ENCODE measurements at places on chromosomes 5 and 9.

GRCh38 chr9:80013891-80014290, 442.1 kb downstream of the TLE4 start:
- no peak for DNase-seq

DNA sequence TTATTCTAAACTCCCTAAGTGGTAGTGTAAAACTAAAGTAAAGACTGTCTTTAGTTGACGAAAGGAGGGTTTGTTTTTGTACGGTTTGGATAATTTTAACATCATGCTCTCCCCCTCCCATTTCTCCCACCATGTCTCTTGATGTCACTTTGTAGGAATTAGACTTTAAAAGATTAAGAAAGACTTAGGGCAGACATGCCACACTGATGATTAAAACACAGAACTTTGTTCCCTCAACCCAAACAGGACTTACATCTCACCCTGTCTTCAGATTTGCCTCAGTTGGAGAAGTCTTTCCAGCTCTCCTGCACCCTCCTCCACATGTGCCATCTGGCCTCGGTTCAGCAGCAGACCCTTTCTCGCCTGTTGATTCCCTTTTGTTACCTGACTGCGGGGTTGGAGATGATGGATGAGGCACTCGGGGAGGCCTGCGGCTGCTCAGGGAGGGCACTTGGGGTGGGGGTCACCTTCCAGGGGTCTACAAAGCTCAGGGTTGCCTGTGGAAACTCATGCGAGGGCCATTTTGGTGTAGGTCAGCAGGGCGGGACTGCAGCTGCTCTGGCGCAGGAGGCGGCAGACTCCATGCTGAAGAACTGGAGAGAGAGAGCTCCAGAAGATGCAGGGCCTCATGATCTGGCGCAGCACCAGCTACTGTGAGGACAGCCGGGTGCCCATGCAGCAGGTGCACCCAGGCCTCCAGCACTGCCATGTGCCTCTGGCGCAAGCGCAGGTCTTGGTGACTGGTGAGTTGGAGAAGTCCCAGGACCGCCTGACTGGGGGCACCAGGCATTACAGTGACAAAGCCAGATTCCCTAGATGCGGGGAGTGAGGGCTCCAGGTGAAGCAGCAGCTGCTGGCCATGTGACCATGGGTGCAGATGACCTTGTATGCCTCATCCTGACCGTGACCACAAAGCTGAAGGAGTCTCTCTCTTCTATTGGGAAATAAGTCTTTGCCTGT, 24.5 kb upstream of the EXOC3 start:
- DNase-seq, result peak; percentile 54

GRCh38 chr5:17213938-17214337, 3.5 kb upstream of the BASP1 start:
- DNase-seq, result no peak

DNA sequence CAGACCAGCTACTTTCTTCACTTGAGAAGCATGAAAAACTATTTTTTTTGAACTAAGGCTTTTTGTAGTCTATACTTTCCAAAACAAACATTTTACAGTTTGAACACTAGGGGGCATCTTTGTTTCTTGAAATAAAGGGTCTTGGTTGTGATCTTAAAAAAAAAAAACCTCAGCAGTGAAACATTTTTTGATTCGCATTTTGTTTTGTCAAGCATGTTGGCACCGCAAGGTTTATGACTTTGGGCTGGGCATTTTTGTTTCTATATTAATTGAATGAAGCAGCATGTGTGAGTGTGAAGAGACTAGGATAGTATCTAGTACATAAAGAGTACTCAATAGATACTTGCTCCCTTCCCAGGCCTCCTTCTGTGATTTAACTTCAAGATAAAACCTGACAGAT, 31.6 kb upstream of the ACOT12 start:
- DNase-seq, result peak; percentile 24

DNA sequence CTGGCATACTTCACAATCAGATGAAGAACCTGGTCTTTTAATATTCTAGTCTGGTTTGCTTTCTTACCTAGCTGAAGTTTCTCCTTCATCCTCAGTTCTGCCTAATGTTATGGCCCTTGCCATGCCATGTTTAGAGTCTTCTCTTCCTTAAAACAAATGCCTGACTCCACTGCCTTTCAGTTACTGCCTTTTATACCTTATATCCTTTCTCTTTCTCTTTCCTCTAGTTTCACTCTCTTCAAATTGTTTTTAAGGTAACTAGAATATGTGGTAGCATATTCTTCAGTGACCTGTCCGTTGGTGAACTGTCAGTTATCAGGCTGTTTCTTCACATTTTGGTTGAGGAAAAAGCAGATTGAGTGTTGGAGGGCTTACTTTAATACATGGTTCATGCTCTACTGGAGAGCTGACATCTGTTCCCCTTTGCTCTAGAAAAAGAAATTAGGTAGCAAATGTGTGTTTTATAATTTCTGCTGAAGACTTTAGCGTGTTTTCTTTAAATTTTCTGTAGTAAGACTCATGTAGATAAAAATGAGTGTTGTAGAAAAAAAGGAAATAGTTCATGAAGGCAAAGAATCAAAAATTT, 103.8 kb downstream of the DMXL1 start:
- DNase-seq, result no peak

DNA sequence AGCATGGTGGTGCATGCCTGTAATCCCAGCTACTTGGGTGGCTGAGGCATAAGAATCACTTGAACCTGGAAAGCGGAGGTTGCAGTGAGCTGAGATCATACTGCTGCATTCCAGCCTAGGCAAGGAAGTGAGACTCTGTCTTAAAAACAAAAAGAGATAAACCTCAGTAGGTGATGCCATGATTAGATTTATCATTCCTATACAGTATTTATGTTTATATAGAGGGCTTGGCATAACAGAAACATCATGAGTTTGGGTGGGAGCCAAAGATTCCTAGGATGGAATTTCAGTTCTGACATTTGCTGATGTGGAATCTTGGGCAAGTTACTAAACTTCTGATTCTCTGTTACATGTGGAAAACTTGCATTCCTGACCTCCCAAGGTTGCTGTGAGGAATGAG, 22.3 kb downstream of the RFK start:
- no peak for DNase-seq

DNA sequence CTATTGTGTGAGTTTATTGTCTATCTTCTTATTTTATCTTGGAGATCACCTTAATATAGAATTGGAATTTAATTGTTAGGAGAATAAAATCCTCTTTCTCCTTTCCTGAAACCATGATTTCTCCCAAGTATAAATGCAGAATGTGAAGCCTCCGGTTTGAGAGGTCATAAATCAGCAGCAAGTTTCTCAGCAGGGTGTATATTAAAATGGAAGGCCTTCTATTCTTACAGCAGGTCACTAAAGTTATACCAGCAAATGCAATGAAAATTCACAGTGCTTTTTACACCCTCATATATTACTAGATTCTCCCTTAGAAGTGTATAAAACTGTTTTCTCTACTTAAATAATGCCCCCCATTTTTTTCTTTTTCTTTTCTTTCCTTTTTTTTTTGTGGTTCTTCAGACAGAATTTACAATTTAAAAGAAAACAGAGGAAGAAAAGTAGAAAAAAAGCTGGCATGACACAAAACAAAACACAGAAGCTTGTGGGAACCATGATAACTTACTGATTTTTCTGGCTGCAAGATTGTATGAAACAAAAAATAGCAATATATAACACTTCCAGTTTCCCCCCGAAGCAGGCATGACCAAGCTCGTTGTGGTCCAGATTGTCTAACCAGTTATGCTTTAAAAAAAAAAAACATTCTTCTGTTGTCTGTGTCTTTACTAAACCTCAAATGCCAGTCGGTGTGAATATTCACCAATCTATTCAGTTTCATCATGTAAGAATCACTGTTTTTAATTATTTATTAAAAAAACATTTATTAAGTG, 211.2 kb downstream of the RAB3C start:
- DNase-seq, result no peak

- DNase-seq, result no peak
These were observed 100.0 kb downstream of the BASP1 start for GRCh38 chr5:17317473-17317872.

GRCh38 chr5:144598451-144599068, 427.9 kb downstream of the KCTD16 start:
- peak; percentile 54 for DNase-seq

DNA sequence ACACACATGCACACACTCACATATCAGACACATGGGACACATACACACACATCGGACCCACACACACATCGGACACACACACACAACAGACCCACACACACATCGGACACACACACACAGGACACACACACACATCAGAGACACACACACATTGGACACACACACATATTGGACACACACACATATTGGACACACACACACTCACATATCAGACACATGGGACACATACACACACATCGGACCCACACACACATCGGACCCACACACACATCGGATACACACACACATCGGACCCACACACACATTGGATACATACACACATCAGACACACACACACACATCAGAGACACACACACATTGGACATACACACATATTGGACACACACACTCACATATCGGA, 12.8 kb upstream of the LAMC3 start:
- DNase-seq, result no peak

DNA sequence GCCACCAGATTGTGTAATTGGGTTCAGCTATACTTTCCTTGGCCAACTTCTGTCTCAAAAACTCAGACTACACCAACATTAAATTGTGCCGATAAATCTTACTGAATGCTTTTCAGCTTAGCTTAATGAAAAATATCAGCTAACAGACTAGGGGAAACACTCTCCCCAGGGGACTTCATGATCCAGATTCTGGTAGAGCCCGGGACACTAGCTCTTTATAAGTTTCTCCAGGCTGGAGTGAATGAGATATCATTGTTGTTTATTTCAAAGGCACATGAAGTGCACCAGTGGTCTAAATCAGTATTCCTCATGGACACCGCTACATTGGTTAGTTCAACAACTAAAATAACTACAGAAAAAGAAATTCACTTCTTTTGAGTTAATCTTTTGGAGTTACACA, 10.5 kb upstream of the LHFPL2 start:
- no peak for DNase-seq

DNA sequence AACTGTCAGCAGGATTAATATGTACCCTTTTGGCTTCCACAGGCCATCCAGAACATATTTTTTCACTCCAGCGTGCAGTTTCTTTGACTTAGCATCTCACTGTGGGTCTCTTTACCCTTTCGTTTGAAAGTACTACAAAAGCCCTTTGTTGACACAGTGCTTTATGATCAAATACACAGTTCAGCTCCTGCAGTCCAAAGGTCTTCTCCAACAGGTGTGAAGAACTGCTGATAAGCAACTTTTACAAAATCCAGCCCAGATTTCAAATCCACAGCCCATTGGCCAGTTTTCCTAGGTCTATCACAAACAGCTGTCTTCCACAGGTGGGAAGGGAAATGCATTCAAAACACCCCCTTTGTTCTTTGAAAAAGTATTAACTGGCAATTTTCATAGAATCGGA, 54.8 kb downstream of the MYO10 start:
- no peak for DNase-seq

DNA sequence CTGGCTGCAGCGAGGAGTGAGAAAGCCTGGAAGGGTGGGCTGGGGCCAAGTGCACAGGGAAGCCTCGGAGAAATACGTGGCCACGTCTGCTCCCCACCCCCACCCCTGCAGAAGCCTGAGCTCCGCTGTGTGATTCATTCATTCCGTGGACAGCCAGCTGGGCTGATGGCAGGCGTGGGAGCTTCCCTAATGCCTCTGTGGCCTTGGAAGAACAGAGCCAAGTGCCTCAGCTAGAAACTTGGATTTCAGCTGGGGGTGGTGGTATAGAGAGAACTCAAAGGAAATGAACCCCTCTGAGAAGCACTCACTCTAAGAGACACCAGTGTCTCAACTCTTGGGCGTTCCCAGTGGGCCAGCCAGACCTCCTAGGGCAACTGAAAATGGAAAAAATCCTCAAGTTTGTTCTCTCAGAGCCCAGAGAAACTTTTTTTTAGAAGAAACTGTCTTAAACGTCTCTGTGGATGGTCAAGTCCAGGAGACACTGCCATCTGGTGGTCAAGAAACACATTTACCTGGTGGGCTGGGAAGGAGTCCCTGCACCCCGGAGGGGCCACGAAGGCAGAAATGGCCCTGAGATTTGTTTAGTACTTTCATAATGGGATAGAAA, 18.0 kb downstream of the ATOX1 start:
- no peak for DNase-seq

DNA sequence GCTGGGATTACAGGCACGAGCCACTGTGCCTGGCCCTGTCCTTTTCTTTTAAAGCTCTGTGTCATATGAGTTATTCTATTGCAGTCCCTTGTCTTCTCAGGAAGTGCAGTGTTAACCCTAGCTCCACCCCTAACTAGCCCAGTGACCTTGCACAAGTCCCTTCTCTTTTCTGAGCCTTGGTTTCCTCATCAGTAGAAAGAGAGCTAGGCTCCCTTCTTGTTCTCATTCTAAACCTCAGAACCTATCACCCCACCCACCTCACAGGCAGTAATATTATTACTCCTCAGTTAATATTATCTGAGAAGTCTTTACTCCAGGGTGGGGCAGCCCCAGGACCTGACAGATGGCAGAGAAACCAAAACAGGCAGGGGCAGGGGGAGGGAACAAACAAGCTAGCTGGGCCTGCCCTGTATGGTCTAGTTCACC, 7.2 kb downstream of the CYFIP2 start:
- no peak for DNase-seq

- DNase-seq, result no peak
These were observed 234.2 kb upstream of the RFX3 start for GRCh38 chr9:3760031-3760430.

- DNase-seq, result no peak
These were observed 138.9 kb upstream of the RAI14 start for GRCh38 chr5:34517249-34517648.

GRCh38 chr5:32230356-32231099, 56.4 kb upstream of the GOLPH3 start:
- DNase-seq, result no peak

DNA sequence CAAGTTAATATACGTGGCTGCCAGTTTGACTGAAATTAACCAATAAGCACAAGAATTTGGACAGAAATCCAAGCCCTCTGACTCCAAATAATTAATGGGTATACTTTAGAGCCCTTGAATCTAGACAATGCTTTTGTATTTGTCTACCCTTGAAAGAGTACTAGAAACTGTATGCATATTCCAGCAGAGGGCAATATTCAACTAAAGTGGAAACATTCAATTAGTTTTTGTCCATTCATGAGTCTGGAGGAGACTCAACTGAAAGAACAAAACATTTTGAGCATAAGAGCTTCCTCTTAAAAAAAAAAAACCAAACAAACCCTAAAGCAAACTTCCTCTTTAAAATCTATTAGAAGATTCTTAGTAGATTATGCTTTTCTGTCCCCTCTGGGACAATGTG, 157.8 kb downstream of the ARHGEF28 start:
- no peak for DNase-seq

DNA sequence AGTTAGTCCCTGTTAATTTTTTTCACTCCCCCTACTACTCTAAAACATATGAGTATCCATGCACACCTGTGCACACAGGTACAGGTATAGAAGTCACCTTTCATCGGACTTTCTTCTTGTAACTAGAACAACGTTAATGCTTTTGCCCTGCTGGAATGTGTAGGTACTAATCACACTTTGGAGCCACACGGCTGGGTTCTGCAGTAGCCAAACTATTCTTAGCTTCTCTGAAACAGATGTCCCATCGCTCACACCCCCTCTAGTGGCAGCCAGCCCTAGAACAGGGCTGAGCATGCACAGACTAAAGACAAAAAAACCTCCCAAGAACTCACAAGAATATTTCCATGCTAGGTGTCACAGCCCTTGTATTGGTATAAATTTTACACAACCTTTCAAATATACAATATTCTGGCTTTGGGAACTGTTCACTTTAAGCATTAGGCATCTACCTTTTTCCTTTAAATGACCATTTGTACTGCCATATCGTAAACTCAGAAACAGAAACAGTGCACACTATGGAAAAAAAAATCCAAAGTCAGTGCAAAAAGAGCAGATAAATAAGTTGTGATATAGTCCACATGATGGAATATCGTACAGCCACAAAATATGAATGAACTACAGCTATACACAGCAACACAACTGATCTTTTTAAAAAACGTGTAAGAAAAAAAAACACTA, 64.0 kb downstream of the RETREG1 start:
- no peak for DNase-seq

Measured in NCI-H1092 (cell line).